ENCODE measurements at places on chromosomes 13 and 19.

DNA sequence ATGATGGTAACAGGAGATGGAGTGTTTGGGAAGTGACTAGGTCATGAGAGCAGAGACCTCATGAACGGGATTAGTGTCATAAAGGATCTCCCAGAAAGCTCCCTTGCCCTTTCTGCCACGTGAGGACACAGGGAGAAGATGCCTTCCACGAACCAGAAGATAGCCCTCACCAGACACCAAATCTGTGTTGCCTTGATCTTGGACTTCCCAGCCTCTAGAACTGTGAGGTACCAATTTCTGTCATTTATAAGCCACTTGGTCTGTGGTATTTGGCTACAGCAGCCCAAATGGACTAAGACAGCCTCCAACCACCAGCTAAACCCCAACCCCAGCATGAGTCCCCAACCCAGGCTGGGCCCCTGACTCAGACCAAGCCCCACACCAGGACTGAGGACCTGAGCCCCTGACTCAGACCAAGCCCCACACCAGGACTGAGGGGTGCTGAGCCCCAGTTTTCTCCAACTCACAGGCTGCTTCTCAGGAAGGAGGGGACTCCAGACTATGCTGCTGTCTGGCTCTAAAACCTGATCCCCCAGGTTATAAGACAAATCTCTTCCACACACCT lies 54.1 kb downstream of the PTPRS start:
- DNase-seq = no peak

DNA sequence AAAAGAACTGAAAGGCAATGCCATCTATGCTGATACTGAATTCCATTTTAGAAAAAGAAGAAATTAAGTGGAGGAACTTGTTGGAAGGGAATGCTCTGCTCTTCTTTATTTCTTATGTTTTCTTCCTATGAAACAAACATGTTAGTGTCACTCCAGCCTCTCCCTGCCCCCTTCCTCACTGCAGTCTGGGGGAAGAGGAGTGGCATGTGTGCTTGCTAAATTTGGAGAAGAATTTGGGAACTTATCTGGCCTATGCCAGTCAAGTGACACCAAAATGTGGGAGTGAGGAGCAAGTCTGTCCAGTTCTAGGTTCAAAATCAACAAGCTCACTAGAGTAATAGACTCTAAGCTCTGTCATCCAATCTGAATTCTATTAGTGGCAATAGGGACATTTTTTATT lies 214.6 kb downstream of the RBM26 start:
- DNase-seq = no peak

- no peak for DNase-seq
Measured at GRCh38 chr19:29677001-29677817, 11.9 kb downstream of the PLEKHF1 start.

DNA sequence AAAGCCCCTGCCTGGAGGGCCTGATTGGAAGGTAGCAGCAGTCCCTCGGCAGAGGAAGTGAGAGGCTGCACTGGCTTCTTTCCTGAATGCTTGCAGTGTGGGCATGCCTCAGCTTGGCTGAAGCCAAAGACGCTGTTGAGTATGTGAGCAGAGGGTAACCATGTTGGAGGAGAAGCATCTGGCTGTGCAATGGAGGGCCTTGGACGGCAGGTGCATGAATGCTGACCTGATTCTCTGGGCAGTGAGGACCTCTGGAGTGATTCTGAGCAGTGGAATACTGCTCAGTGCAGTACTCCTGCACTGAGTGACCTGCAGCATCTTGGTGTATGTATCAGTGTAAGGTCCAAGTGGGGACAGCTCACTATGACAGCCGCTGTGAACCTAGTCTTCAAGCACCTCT lies 46.9 kb downstream of the SOX1 start:
- DNase-seq = no peak

DNA sequence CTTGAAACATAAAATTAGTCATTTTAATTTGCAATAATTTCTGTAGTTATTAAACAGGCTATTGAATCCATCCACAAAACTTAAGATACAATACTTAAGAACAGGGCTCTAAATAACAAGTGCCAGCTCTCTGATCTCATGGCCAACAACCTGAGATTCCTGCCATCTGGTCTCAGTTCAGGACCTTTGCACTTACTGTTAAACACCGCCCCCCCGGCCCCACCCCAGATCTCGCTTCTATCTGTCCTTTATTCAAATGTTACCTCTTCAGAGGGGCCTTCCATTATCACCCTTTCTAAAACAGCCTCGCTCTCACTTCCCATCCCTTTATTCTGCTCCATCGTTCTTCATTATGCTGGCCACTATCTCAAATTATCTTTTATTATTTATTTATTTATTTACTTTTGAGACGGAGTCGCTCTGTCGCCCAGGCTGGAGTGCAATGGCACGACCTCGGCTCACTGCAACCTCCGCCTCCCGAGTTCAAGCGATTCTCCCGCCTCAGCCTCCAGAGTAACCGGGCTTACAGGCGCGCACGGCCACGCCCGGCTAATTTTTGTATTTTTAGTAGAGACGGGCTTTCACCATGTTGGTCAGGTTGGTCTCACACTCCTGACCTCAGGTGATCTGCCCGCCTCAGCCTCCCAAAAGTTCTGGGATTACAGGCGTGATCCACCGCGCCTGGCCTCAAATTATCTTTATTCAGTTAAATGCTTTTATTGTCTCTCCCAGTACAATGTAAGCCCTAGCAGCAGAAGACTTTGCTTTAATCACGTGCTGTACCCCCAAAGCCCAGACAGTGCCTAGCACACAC lies 838 bp upstream of the SNRNP70 start:
- no peak for DNase-seq

DNA sequence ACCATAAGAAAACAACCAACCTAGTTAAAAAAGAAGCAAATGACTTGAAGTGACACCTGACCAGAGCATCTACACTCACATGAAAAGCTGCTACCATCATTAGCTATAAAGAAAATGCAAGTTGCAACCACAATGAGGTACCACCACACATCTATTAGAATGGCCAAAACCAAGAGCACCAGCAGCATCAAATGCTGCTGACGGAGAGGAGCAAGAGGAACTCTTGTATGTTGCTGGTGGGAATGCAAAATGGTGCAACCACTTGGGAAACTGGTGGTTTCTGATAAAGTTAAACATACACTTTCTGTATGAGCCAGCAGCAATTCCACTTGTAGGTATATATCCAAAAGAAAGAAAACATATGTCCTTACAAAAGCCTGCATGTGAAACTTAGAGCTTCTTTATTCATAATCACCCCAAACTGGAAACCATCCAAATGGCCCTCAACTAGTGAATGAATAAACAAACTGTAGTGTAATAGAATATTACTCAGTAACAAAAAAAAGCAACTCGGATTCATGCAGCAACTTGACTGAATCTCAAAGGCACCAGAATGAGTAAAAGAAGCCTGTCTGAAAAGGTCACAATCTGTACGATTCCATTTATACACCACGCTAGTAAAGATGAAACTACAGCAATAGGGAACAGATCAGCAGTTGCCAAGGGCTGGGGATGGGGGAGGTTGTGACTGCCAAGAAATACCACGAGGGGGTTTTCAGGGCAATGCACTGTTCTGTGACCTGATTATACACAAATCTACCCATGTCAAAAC lies 60.9 kb upstream of the RANBP3 start:
- DNase-seq = peak; percentile 82

- DNase-seq = no peak
Measured at GRCh38 chr13:98707281-98707999, 45.0 kb downstream of the SLC15A1 start.

DNA sequence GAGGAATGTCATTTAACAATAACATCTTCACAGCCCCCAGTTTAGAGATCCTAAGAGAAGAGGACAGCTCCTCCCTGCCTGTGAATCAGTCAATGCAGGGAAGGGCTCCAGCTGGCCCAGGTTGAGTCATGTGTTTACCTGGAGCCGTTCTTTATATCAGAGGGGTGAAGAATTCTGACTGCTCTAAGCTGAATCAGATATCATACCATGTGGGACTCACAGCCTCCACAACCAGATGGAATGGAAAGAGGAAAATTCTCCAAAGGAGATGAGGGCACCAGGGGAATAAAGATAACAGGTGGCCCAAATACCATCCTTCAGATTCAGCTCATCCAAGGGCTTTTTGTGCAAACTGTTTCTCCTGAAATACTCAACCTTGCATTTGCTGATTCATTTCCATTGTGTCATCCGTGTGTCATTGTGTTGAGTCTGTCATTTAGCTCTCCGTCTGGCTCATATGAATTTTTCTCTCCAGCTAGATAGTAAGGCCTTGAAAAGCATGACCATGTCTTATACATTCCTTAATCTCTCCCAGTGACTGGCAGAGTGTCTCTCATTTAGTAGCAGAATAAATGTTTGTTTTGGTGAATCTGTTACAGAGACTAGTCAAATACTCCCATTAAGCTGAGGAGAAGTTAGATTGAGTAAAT lies 217.9 kb downstream of the RFC3 start:
- no peak for DNase-seq

DNA sequence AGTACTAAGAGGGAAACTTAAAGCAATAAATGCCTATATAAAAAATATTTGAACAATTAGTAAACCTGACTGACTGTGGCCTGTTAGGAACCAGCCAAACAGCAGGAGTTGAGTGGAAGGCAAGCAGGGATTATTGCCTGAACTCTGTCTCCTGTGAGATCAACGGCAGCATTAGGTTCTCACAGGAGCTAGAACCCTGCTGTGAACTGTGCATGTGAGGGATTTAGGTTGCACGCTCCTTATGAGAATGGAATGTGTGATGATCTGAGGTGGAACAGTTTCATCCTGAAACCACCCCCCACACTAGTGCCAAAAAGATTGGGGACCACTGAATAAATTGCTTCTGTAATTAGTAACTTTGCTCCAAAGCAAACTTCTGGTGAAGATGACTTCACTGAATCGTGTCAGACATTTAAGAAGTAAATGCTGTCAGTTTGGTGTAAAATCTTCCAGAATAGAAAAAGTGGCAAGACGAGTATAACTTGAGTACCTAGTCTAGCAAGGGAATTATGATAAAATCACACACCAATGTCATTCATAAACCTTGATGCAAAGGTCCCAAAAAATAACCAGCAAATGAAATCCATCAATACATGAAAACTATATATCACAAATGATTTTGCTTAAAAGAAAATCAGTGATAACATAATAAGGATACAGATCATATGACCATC lies 53.8 kb downstream of the SLC6A16 start:
- no peak for DNase-seq

DNA sequence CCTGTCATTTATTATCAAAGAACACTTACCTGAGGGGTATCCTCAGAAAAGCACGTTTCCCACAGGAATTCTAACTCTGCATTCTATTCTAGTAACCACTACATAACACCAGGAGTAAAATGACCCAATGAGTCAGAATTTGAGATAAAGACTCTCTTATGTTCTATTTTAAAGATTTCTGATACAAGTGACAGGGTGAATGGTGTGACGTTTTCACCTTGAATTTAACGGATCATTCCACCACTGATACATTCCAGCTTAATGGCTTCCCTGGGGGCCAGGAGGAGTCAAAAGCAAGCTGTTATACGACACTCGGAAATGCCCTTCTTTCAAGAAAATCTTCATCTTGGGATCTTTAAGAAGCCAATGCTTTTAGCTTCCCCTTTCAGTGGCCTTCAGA lies 55.2 kb downstream of the SLC7A1 start:
- no peak for DNase-seq

DNA sequence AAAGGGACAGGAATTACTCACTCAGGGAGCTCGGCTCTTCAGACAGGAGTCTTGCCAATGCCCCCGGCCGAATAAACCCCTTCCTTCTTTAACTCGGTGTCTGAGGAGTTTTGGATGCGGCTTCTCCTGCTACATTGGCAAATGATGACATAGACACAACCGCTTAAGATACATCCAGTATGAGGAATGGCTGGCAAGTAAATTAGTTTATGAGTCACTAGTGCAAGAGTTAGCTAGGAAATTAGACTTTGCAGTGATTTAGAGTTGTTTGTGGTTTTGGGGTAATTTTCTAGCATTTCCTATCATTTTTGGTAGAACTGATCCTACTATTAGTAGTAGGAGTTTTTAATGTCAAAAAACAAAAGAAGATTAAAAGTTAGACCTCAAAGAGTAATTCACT lies 166.2 kb downstream of the SLITRK1 start:
- DNase-seq = no peak

GRCh38 chr19:48674921-48675824 lies 2.4 kb upstream of the NTN5 start:
- peak; percentile 95 for DNase-seq

GRCh38 chr19:27906081-27906480 lies 1306.9 kb downstream of the UQCRFS1 start:
- no peak for DNase-seq

DNA sequence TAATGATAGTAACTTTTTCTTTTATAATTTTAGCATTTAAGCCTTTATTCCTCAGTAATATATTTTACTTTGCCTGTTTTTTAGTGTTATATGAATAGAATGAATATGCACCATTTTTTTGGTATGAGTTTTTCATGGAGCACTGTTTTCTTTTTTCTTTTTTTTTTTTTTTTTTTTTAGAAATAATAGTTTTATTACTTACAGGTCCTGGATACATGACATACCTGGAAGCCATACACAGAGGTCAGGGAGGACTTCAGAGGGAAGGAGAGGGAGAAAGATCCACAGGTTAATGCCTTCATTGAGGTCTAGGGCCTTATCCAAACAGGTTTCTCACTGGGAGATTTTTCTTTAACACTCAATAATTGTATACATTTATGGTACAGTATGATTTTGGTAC lies 26.4 kb downstream of the KCTD4 start:
- DNase-seq = no peak

DNA sequence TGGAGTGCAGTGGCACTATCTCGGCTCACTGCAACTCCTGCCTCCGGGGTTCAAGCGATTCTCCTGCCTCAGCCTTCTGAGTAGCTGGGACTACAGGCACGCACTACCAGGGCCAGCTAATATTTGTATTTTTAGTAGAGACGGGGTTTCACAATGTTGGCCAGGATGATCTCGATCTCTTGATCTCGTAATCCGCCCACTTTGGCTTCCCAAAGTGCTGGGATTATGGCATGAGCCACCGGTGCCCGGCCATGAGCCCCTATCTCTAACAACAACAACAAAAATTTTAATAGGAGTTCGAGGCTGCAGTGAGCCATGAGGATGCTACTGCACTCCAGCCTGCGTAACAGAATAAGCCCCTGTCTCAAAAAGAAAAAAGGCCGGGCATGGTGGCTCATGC lies 5.0 kb downstream of the AP1M2 start:
- no peak for DNase-seq
